ENCODE measurements at places on chromosomes 7 and 10.

GRCh38 chr10:119167041-119167440 is 1.5 kb upstream of the SFXN4 start:
- no peak for DNase-seq

GRCh38 chr7:116616555-116617059 is 55.4 kb upstream of the MET start:
- no peak for DNase-seq

- DNase-seq = no peak
These were observed 103.2 kb downstream of the CNNM2 start for GRCh38 chr10:103021150-103021899.

DNA sequence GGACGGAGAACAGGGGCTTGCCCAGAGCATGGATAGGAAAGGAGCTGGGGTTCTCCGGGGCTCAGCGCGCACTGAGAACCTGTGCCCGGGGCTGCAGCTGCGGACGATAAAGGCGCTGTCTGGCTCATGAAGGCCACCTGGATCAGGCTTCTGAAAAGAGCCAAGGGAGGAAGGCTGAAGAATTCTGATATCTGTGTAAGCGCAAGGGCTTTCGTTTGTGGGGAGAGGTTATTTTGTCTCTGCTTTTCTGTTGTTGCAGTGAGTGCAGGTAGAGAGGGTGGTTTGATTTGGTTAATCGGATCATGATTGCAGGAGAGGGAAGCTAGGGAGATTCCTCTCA is 250.5 kb downstream of the NSUN6 start:
- no peak for DNase-seq

GRCh38 chr10:1957057-1957456 is 219.7 kb upstream of the ADARB2 start:
- DNase-seq = no peak

- no peak for DNase-seq
These were observed 46.9 kb downstream of the GPR141 start for GRCh38 chr7:37730501-37730900.

DNA sequence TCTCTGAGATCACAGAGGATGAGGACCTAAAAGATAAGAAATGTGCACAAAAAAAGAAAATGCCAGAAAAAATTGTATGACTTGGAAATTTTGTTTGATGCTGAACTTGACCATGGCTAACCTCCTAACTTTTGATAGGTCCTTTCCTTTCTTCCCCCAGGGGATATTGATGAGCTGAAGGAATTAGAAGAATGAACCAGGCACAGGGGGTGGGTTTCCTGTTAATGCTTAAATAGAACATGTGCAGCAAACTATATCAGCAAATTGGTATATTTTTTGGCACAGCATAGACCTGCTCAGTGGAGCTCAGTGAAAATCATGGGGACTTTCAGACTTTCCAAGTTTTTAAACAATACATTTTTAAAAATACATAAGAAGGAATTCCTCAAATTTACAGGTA is 300.7 kb downstream of the HDAC9 start:
- DNase-seq = no peak

- DNase-seq = no peak
These were observed 70.2 kb downstream of the PRTFDC1 start for GRCh38 chr10:24882047-24882698.

DNA sequence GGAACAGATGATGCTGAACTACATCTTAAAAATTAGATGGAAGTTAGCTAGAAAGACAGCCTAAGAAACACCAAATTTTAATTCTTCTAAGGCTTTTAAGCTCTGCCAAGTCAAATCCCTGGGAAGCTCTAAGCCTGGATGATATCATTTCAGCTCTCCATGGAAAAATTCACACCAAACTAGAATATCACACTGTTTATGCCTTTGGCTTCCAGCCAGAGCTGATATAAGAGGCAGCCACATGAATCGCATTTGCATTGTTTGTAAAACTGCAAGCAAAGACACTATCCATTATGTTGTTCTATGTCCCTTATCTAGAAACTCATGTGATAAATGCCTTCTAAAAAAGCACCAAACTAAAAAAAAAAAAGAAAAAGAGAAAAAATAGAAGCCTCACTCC is 430.4 kb downstream of the GRID1 start:
- no peak for DNase-seq

DNA sequence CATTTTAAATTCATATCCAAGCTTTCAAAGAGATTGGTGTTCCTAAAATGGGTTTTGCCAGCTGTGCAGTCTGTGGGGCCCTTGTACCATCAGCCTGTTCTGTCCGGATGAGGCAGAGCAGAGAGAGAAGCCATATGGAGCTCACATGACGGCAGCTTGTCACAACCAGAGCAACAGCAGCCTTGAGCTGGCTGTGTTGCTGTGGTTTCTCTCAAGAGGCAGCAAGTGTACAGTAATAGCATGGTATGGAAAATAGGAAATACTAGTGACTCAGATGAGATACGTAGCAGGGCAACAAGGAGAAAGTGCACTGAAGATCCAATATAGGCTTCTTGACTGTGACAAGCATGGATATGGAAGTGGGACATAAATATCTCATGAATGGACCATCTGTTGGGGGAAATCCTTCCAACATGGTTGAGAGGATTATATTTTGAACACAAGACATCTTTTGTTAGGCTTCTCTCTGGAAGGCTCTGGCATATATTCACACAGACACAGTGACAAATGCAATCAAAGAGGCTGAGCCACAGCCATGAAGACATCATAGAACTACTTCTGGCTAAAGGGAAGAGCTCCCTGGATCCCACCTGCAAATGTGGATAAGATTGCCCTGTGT is 251.0 kb upstream of the TAC1 start:
- DNase-seq = no peak

GRCh38 chr7:110084181-110084807 is 1006.6 kb upstream of the LRRN3 start:
- no peak for DNase-seq

DNA sequence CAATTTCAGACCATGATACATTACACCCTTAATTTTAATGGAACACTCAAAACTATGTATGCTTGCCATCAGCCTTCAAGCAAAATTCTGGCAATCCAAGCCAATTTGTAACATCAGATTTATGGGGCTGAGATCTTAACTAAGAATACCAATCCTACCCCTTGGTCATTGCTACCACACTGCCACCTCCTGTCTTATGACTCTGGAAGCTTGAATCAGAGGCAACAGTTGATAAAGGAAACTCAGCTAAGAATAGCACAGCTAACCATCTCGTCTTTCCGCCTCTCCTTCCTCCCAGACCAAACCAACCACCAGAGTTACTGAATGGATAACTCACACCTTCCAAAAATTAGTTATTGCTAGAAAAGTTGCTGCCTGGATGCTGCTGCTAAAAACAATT is 7.4 kb downstream of the IGF2BP3 start:
- DNase-seq = no peak

DNA sequence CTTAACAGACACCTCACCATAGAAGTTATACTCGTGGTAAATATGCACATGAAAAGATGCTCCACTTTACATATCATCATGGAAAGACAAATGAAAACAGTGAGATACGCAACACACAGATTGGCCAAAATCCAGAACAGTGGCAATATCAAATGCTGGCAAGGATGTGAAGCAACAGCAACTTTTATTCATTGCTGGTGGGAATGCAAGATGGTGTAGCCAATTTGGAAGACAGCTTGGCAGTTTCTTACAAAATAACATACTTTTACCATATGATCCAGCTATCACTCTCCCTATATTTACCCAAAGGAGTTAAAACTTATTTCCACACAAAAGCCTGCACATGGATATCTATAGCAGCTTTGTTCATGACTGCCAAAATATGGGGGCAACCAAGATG is 46.4 kb downstream of the SGCE start:
- no peak for DNase-seq

DNA sequence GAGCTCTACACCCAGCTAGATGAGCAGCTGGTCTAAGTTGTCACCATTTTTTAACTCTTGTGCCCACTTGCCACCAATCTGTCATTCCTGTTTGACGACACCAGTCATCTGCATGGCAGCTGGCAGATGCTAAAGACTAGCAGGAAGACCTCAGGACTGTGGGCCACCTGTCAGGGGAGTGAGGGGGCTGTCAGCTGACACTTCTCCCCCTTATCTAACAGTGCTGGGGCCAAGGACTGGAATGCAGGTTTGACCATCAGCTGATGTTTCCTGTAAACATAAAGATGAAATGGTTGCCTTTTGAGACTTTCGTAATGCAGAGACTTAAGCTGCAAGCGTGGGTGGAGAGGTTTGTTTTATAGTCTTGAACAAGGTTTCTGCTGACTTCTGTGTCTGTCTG is 93.5 kb downstream of the WNT2 start:
- no peak for DNase-seq

GRCh38 chr7:143345428-143345900 is 17.0 kb downstream of the FAM131B start:
- peak; percentile 89 for DNase-seq

GRCh38 chr7:16412274-16413254 is 8.8 kb downstream of the CRPPA start:
- no peak for DNase-seq

DNA sequence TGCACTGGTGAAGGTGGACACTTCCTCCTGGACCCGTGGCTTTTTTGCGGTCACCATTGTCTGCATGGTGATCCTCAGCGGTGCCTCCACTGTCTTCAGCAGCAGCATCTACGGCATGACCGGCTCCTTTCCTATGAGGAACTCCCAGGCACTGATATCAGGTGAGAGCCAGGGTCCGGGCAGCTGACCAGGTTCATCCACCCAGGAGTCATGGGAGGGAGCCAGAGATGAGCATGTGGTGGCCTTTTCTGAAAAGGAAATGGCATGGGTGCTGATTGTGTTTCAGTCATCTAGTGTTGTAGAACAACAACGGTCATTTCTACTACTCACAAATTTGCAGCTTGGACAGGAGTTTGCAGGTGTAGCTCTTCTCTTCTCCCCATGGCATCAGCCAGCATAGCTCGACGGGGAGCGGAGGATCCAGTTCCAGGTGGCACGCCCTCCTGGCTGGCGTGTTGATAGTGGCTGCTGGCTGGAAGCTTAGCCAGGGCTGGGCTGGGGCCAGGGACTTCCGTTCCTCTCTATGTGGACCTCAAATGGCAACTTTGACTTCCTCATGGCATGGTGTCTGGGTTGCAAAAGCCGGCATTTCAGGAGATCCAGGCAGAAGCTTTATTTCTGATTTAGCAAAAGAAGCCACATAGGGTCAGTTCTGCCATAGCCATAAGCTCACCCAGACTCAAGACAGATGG is 32.7 kb downstream of the SLC29A3 start:
- DNase-seq = no peak
